ENCODE measurements at places on chromosomes 5 and 9.

GRCh38 chr9:104177003-104177611 is 83.0 kb downstream of the SMC2 start:
- DNase-seq: peak; percentile 41

DNA sequence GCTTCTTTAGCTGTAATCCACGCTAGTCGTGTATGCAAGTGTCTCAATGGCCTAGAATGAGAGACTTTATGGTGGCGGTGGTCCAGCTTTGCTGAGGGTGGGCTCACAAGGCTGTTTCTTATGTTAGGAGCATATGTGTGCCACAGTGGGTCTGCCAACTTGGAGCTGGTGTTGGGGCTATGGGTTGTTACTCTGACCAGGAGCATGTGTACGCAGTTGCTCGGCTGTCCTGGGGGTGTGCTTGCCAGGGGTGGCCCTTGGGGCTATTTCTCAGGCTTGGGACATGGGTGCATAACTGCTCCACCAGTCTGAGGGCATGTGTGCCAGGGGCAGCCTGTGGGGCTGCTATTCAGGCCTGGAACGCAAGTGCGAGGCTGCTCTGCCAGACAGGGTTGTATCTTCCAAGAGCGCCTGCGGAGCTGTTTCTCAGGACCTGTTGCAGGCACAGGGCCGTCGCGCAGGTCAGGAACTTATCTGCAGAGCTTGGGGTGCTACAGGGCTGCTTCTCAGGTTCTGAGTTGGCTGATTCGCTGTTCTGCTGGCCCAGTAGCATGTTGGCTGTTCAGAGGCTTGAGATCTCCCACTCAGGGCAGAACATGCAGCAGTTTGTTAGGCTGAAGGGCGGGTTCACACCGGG is 187.9 kb upstream of the TLX3 start:
- DNase-seq: no peak

GRCh38 chr9:78252616-78253015 is 16.7 kb downstream of the CEP78 start:
- no peak for DNase-seq

- DNase-seq: no peak
These were observed 388.1 kb upstream of the ACO1 start for GRCh38 chr9:31996331-31996730.

- DNase-seq: no peak
These were observed 18.0 kb downstream of the CCT5 start for GRCh38 chr5:10268100-10268499.

GRCh38 chr5:93299681-93300308 is 281.2 kb downstream of the NR2F1-AS1 start:
- no peak for DNase-seq

GRCh38 chr5:130074820-130075219 is 170.6 kb downstream of the CHSY3 start:
- DNase-seq: no peak
